AG08395 (cell line): ENCODE measurements at places on chromosomes 5 and 9.

- DNase-seq = peak; percentile 85
These were observed 25.8 kb upstream of the MED10 start for GRCh38 chr5:6404129-6404528.

DNA sequence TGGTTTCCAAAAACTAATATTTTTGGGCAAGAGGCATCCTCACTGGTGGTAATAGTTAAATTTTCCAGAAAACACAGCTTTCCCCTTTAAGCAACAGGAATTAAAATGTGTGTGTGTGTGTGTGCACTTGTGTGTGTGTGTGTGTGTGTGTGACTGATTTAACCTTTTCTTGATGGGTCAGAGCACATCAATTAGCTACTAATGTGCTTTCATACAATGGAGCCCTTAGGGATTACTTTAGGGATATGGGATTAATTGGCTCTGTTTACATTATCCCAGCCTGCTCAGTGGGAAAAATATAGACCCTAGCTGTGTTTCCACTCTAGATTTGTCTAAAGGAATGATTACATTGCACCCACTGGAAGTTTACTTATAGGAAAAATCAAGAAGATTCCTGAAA is 6.5 kb downstream of the PLCXD3 start:
- no peak for DNase-seq

DNA sequence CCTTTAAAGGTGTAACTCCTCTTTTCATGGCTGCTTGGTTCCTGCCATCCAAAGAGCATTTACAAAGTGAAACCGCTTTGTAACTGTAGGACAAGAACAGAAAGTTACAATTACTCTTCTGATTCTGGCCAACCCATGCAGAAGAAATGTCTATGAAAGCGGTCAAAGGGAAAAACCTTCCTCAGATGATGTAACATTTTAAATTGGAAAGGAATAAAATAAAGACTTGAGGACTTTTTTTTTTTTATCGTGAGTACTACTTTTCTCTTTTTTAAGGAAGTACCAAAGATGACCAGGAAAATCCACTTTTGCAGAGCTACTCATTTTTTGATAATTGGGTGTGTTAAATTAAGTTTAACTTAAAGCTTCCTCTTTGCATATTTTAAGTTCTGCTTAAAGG is 13.0 kb upstream of the C9orf72 start:
- no peak for DNase-seq

DNA sequence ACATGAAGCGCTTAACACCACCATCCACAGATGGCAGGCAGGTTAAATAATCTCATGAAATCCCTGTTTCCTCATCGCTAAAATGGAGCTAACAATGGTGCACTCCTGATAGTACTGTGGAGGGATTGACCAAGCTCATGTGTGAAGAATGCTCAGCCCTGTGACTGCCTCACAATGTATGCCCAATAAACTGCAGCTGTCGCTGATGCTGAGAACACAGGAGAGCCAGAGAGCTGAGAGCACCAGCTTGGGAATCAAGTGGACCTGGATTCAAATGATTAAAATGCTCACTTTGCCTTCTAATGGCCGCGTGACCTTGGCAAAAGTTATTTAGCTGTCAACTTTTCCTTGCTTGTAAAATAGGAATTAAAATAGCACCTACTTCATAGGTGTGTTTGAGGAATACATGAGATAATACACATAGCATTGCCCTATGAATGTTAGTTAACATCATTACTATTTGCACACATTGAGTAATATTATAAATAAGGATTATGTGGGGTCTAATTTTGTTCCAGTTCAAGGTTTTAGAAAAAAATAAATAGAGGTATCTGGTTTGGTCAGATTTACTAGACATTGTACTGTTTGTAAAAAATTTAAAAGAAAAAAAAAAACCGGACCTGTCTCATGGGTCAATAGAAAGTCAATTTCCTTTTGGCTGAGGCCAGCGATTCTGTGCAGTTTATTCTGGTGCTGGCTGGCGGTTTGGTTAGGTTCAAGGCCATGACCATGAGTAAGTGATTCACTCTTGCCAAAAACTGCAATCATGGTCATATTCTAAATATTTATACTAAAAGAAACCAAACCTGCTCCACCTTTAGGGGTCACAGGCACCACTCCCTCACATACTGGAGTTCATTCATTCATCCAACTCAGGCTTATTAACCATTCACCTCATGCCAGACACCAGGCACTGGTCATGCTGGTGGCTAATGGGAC is 101.3 kb downstream of the SH3TC2 start:
- no peak for DNase-seq

GRCh38 chr5:38535248-38535750 is 21.1 kb downstream of the LIFR start:
- no peak for DNase-seq

DNA sequence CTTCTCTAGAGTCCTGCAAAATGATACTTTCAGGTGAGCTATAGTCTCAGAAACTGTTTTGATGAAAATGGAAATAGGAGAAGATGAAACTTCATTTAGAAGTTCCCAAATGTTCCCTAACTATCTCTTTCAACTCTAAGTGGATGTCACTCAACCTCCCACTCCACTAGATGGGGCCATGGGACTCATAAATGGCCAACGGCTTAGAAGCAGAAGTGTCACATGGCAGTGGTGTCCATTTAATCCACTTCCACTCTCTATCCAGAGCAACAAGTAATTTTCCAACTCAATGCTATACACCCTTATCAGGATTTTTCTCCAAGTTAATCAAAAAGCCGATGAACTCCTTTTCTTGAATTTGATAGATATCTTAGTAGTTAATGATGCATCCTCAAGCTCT is 295.7 kb downstream of the EDIL3 start:
- DNase-seq = peak; percentile 3

GRCh38 chr9:684941-685340 is 156.6 kb upstream of the DMRT1 start:
- peak; percentile 68 for DNase-seq

- DNase-seq = no peak
These were observed 112.4 kb downstream of the ACTL7B start for GRCh38 chr9:108743416-108743815.
